Heart left ventricle (tissue), 16 donors: ENCODE measurements at places on chromosomes 4 and X. TPM values are rescaled to one million over a fixed set of nuclear protein-coding genes. Genes with fewer than 3 reads are reported as not detected.

The STATH gene
- total RNA-seq = not detected

The COX7B2 gene
- not detected for total RNA-seq

The TLR2 gene
- 6.1 TPM for total RNA-seq

The IGSF1 gene
- 5.9 TPM for total RNA-seq

The CORIN gene
- total RNA-seq = 47.4 TPM

The SSX2B gene
- total RNA-seq = not detected

The CNKSR2 gene
- 2.7 TPM for total RNA-seq

The MTMR8 gene
- total RNA-seq = 0.35 TPM

The CHST7 gene
- total RNA-seq = 9.8 TPM

The RHOXF2B gene
- not detected for total RNA-seq

The SPANXD gene
- total RNA-seq = not detected

- DNase-seq = no peak
Measured at GRCh38 chr4:81197864-81198524, 17.0 kb downstream of the PRKG2 start.

- DNase-seq = no peak
Measured at GRCh38 chr4:84167093-84167492, 332.0 kb downstream of the NKX6-1 start.

DNA sequence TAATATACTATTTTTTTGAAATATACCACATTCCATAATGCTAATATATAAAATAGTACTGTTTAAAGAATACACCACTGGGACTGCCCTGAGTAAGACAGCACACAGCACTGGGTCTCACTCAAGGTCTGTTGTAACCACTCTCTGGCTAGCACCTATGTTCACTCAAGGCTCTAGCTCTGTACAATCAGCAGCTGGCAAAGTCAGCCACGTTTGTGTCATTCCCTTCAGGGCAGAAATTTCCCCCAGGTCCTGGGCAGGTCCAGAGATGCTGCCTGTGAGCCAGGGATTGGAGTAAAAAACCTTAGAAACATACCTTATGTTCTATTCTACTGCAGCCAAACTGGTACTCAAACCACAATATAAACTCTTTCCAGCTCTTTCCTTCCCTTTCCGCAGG, 1160.2 kb upstream of the ADGRL3 start:
- DNase-seq = no peak

GRCh38 chr4:10180927-10181744, 64.5 kb upstream of the WDR1 start:
- peak; percentile 32 for DNase-seq

GRCh38 chrX:136261321-136261720, 10.1 kb upstream of the MAP7D3 start:
- no peak for DNase-seq

- no peak for DNase-seq
Measured at GRCh38 chrX:48488034-48488433, 12.0 kb downstream of the FTSJ1 start.

DNA sequence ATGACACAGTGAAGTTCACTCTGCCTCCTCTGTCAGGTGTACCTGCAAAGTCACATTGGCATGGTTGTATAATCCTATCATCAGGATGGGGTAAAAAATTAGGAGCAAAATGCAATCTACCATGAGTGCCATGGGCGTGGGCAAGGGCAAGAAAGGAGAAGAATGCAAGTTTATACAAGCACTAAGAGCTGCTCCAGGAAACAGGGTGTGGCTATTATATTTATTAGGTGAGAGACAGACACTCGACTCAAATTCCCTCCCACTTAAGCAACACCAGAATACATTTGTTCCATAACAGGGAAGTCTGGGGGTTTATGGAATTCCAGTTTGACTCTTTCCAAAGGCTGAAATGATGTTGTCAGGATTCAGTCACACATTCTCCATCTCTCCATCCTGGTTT, 378.8 kb downstream of the BCOR start:
- DNase-seq = no peak

GRCh38 chr4:31370866-31371465, 650.8 kb downstream of the PCDH7 start:
- DNase-seq = no peak

DNA sequence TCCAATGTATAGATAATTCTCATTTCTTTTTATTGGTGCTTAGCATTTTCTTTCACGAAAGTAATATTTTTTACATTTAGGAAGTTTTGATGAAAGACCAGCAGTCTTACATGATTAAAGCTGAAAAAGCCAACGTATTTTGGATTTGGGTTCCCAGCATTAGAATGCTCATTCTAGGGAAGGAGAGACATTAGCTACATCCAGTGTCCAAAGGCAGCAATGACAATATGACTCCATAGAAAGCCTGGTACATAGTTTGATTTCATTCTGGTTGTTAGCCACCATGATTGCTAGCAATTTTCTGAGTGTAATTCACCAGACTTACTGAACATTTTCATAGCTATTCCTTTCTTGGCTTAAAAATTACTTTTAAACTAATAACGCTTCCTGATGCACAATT, 1397.5 kb downstream of the PCDH7 start:
- DNase-seq = no peak

DNA sequence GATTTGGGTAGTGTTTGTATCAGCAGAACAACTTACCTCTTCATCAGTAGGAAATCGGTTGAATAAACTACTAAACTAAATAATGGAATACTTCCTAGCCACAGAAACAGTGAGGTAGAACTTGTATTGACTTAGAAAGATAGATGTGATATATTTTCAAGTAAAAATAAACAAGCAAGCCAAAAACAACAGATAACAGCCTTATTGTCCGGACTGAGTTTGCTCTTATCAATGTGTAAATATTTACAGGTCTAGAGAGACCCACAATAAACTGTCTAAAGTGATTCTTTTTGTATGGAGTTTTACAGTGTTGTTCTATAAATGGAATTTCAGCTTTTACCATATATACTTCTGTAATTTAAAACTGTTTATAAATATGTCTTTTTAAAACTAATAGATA, 721.8 kb downstream of the ADGRL3 start:
- no peak for DNase-seq

DNA sequence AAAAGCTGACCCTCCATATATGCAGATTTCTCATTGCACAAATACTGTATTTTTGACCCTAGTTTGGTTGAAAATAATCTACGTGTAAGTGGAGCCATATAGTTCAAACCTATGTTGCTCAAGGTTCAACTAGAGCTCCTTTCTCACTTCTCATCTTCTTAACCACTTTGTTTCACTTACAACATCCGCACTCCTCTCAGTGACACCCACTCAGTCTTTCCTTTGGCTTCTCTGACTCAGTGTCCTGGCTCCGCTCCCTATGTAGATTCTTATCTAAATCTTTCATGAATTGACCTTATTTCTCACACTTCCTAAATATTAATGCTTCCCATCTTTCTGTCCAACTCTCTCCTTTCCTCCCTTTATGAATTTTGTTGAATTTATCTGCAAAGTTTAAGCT, 32.9 kb upstream of the DKK2 start:
- DNase-seq = no peak

- DNase-seq = no peak
Measured at GRCh38 chr4:47646372-47646771, 161.3 kb downstream of the ATP10D start.

DNA sequence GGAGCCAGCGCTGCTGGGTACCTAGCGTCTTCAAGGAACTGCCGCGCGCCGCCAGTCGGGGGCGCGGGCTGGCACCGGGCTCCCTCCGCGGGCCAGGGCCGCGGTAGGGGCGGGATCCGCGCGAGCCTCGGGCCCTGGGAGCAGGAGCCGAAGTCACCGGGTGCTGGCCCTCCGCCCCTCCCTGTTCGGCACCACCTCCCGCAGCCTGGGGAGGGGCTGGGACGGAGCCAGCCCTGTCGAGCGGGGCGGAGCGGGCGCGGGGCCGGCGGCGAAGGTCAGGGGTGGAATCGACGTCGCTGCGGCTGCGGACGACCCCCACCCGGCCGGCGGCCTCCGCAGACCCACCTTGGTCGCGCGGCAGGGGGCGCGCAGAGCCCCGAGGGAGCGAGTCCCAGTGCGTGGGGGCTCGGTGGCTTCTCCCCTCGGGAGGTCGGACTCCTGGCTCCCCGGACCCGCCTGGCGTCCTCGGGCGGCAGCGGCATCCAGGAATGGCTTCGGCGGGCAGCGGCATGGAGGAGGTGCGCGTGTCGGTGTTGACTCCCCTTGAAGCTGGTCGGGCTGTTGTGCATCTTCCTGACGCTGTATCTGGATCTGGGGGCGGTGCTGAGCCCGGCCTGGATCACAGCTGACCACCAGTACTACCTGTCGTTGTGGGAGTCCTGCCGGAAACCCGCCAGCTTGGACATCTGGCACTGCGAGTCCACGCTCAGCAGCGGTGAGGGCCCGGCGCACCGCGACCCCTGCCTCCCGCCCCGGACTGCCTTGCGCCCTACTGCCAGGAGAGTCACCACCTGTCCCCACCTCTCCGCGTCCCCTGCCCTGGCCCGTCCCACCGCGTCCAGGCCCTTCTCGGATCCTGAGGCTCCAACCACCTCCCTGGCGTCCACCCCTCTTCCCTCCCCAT, 50.5 kb upstream of the FAM47C start:
- peak; percentile 20 for DNase-seq

DNA sequence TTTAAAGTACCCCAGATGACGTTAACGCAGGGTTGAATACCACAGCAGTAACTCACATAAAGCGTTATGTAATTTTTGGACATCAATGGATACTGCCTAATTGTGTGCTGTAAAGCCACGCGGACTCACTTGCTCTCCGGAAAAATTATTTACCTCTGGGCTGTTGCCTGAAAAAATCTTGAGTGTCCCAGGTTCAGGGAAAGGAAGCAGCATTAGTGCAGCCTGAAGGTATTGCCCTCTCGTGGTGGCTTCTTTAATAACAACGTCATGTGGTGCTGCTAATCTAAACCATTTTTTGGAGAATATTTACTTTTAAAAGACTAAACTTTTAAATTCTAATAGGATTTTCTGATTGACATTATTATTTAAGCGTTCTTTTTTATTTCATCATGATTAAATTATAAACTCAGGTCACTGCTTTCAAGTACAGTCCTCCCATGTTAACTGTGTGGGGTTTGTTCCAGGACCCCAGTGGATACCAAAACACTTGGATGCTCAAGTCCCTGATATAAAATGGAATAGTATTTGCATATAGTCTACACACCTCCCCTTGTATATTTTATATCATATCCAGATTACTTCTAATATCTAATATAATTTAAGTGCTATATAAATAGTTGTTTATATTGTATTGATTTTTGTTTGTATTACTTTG, 384.8 kb downstream of the FAM133A start:
- no peak for DNase-seq

DNA sequence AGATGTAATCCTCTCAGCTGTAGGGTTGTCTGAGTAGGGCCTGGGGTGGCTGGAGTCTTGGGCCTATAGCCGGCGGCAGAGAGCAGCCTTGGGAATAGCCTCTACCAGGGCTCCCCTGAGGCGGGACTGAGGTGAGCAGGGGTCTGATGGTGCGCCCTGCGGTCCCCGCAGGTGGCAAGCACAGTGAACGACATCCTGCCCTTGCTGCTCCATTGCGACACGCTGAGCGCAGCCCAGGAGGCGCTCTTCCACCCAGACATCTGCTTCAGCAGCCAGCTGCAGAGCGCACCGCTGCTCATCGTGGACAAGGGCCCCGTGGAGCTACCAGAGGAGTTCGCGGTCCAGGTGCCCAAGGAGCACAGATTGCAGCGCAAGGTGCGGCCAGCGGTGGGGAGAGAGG, 317.0 kb downstream of the ADGRL3 start:
- no peak for DNase-seq

DNA sequence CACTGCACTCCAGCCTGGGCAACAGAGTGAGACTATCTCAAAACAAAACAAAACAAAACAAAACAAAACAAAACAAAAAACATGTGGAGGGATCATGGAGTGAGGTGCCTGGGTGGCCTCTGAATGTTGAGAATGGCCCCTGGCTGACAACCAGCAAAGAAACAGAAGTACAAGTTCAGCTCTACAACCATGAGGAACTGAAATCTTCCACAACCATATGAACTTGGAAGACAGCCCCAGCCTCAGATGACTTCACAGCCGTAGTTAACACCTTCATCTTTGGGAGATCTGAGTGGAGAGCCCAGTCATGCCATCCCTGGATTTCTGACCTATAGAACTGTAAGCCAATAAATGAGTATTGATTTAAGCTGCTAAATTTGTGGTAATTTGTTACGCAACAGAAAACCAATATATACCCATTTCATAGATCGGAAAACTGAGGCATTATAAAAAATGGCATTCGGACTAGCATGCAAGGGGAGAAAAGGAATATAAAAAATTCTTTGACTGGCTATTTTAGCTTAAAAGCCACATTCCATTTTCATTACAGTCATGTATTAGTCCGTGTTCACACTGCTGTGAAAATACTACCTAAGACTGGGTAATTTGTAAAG, 138.7 kb upstream of the RAPGEF2 start:
- DNase-seq = no peak

GRCh38 chr4:176959980-176960379, 167.3 kb upstream of the VEGFC start:
- no peak for DNase-seq

DNA sequence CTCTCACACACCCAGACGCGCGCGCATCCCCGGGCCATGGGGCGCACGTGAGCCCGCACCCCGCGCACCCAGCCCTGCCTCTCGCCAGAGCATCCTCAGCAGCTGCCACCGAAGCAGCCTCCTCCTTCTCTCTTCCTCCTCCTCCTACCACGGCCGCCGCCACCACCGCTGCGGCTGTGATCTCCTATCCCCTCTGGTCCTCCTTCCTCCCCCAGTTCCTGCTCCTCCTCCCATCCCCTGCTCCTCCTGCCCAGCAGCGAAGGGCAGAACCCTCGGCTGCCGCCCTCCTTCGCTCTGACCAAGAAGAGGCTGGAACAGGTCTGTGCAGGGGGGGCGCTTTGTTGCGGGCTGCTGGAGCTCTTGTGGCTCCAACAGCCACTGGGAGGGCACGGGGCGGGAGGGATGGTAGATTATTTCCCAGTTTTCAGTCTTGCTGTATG, 148.7 kb upstream of the CHRDL1 start:
- DNase-seq = no peak

- no peak for DNase-seq
Measured at GRCh38 chr4:8700531-8700930, 108.0 kb downstream of the CPZ start.

GRCh38 chr4:112003231-112003907, 141.9 kb upstream of the FAM241A start:
- no peak for DNase-seq

DNA sequence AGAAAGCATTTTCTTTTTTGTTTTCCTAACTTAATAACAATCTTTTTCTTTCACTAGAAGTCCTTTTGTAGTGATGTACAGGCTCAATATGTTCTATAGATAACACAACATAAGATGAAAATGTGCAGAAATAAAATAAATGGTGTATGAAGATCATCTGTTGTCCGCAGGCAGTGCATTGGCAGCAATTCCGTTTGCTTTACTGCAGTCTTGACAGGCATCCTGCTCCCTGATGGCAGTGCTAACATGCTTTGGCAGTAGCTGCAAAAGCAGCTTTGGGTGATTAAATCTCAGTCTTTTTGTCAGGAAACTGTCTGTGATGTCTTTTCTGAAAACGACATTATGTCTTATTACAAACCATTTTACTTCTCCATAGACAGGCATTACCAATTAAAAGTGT, 131.4 kb downstream of the TRAM1L1 start:
- no peak for DNase-seq

DNA sequence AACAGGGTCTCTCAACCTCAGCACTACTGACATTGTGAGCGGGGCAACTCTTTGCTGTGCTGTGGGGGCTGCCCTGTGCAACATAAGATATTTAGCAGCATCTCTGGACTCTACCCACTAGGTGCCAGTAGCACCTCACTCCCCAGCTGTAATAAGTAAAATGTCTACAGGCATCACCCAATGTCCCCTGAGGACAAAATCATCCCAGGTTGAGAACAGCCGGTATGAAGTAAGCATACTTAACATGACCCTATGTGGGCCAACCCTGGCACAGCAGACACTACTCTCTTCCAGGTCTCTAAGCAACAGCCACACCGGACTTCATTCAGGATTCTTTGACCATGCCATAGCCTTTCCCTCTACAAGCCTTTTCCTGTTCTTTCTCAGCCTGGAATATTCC, 10.5 kb upstream of the MGST2 start:
- no peak for DNase-seq
